IPS-NIHi11 (cell line): ENCODE measurements at places on chromosomes 7 and 10.

DNA sequence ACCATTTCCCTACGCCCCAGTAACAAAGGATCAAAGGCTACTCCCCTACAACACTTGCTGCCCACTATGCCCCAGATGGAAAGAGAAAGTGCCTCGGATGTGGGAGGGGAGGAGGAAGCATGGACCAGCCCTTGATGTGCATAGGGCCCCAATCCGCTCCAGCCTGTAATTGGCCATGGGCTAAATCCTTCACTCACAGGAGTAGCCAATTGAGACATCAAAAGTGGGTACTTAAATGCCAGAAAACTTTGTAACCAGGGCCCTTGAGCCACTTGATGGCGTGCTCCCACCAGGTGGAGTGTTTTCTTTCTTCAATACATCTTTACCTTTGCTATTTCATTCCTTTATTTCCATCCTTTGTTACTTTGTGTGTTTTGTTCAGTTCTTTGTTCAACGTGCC, 500.5 kb upstream of the LRRN3 start:
- DNase-seq = peak; percentile 29

DNA sequence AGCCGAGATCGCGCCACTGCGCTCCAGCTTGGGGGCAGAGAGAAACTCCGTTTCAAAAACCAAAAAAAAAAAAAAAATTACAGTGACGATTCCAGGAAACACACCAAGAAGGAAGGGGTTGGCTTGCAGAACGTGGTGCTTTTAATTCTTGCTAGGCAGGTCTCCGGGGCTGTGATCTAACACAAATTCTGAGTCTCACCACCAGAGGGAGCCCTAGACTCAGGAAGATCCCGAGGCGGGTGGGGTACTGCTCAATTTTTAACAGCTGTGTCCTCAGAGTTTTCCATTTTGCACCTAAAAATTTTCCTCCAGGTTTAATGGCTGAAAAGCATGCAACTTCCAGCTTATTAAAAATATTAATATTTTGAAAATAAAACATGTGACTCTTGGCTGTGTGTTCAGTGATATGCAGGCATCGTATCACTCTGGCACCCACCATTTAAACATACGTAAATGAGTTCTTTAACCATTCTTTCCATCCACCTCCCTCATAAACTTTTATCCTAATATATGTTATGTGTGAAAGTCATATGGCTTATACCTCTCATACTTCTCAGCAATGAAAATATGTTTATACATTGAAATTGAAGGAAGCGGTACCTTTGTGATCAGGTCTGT, 26.5 kb upstream of the NUB1 start:
- peak; percentile 79 for DNase-seq

DNA sequence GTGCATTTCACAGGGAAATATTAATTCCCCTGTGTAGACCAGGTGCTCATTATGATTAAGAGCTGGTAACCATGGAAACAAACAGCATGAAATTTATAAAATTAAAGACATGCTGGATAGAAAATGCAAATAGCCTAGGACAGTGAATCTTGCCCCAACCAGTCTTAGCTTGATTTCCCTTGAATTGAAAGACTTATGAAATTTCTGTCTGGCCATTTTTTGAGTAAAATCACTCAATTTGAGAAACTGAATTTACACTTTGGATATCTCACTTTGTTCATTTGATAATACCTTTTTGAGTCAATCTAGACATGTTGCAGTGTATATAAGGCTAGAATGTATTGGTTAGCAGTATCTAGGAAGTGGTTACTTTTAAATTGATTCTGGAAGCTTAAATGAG, 4.4 kb upstream of the SMIM30 start:
- no peak for DNase-seq

GRCh38 chr7:158684329-158684728, 20.3 kb downstream of the NCAPG2 start:
- DNase-seq = no peak

- DNase-seq = peak; percentile 35
Observed at GRCh38 chr10:50501924-50502452, 121.8 kb downstream of the SGMS1 start.

DNA sequence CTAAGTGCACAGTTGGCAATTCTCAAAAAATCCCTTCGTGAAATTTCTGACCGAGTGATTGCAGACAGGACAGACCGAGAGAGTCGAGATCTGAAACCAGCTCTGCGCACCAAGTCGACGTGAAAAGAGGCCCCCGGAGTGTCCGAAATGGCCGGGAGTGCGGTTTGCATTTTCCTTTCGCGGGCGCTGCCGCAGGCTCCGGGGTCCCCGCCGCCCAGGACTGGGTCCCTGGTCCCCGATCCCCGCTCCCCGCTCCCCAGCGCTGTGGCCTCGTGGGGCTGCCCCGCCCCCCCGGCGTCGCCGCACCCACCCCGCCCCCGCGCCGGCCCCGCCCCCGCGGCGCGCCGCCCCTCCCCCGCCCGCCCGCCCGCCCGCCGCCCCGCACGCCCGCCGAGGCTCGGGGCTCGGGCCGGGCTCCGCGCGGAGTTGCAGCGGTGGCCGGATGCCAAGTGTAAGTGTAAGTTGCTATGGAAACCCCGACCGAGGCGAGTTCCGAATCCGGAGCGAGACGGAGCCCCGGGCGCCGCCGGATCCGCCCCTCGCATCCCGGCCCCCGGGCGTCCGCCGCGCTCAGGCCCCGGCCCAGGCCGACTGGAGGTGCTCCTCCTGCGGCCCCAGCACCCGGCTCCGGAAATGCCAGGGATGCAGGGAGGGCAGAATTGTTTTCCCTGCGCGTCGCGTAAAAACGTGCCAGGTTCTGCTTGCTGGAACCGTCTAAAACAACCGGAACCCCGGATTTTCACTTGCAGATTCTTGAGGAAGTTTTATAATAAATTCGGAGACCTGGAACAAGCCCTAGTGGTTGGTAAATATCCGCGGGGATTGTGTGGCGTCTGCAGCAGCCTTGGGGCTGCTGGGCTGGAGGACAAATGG, 4.6 kb downstream of the BMI1 start:
- peak; percentile 86 for DNase-seq

DNA sequence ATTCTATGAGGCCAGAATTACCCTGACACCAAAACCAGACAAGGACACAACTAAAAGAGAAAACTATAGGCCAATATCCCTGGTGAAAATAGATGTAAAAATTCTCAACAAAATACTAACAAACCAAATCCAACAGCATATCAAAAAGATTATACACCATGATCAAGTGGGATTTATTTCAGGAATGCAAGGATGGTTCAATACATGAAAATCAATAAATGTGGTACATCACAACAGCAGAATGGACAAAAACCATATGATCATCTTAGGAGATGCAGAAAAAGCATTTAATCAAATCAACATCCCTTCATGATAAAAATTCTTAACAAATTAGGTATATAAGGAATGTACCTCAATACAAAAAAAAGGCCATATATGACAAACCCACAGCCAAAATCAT, 5.6 kb upstream of the SCART1 start:
- no peak for DNase-seq

GRCh38 chr7:29194594-29195427, at the start of gene CHN2:
Gene CHN2, plus strand, starts transcription at chr7:29194775.
- peak; percentile 72 for DNase-seq

- peak; percentile 88 for DNase-seq
Observed at GRCh38 chr7:101733713-101734475, 83.5 kb upstream of the CUX1 start.

- peak; percentile 35 for DNase-seq
Observed at GRCh38 chr10:22427101-22427500, 81.8 kb downstream of the SPAG6 start.

- no peak for DNase-seq
Observed at GRCh38 chr10:5670662-5671375, 4.4 kb upstream of the ASB13 start.

- no peak for DNase-seq
Observed at GRCh38 chr10:124067825-124068400, 25.5 kb downstream of the CHST15 start.
